ENCODE measurements at places on chromosomes 6 and 20. TPM values are rescaled to one million over a fixed set of nuclear protein-coding genes. Genes with fewer than 3 reads are reported as not detected.

RPS21 gene
- total RNA-seq, result 3,073 TPM

PSMB1 gene
- 358 TPM for total RNA-seq

DNA sequence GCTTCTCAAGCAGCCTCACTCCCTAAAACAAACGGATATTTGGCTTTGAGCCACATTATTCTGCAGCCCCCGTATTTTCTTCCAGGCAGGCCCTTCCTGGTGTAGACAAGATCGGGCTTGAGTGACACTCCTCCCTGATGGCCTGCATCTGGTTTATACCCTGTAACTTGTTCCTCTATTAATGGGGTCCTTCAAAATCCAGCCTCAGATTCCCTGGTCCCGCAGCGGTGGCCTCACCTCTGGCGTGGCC lies 375 bp upstream of the TMEM14C start:
- no peak for DNase-seq

- DNase-seq, result no peak
Measured at GRCh38 chr6:15503346-15503680, 159.5 kb downstream of the DTNBP1 start.

GRCh38 chr6:37702314-37702713 lies 4.6 kb upstream of the MDGA1 start:
- DNase-seq, result no peak

GRCh38 chr6:136103763-136104311 lies 146.3 kb downstream of the MTFR2 start:
- DNase-seq, result no peak

DNA sequence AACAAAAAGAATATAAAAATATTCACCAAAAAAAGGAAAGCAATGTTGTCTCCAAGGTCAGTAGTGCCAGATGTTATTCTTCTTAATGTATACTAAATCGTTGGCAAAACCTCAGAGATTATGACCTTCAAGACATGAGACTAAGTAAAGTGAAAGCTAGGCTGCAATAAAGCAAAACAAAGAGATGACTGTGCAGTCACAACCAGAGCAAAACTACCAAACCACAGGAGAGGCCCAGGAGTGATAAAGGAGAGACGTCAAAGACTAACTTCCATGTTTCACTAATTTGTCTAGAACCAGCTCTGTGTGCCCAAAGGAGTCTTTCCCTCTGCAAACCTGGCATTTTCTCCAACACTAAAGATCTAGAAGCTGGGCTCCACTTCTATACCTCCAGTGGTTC lies 155.9 kb upstream of the POU3F2 start:
- DNase-seq, result no peak
